ENCODE measurements at places on chromosomes 16 and 17.
A peak's percentile ranks its signal among the peaks of the same experiment; 100 is the strongest.

DNA sequence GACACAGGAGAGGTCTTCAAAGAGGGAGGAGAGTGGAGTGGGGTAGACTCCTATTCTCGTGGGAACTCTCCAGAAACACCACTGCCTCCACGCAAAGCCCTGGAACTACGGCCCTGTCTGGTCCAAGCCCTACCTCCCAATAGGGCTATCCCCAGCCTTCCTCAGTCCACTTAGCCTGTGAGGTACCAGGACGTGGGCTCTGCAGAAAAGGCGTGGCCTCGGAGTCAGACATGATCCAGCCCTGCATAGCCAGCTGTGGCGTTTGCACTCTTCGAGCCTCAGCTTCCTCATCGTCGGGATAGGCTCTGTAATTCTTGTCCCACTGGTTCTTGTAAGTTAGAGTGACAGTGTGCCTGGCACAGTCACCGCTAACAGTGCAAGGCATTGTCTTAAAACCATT lies 13.8 kb downstream of the ENDOV start:
- no peak for DNase-seq

- no peak for DNase-seq
Measured at GRCh38 chr16:48430890-48431289, 45.7 kb upstream of the SIAH1 start.

- DNase-seq = no peak
Measured at GRCh38 chr16:19685176-19685575, 32.9 kb downstream of the KNOP1 start.

- no peak for DNase-seq
Measured at GRCh38 chr17:60102632-60103096, 23.9 kb upstream of the HEATR6 start.

DNA sequence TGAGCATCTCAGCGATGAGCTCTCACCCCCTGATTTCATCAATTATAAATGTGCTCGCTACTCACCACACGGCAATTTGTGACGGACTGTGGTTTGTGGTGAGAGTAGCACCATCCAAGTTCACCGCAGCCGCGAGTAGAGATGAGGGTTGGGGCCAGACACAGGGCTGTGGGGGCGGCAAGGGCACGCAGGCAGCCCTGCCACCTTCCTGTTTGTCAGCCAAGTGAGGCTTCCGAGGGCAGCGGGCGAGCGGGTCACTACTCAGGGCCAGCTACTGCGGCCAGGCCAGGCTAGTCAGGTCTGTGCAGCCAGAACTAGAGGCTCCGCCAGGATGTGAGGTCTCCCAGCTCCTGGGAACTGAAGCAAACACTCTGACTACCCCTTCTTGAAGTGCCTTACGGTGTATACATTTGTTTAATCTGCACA lies 39.6 kb upstream of the MEOX1 start:
- DNase-seq = no peak

GRCh38 chr17:31605761-31606160 lies 214.3 kb downstream of the RAB11FIP4 start:
- DNase-seq = no peak

GRCh38 chr17:50033316-50033715 lies 22.6 kb upstream of the ITGA3 start:
- DNase-seq = no peak

DNA sequence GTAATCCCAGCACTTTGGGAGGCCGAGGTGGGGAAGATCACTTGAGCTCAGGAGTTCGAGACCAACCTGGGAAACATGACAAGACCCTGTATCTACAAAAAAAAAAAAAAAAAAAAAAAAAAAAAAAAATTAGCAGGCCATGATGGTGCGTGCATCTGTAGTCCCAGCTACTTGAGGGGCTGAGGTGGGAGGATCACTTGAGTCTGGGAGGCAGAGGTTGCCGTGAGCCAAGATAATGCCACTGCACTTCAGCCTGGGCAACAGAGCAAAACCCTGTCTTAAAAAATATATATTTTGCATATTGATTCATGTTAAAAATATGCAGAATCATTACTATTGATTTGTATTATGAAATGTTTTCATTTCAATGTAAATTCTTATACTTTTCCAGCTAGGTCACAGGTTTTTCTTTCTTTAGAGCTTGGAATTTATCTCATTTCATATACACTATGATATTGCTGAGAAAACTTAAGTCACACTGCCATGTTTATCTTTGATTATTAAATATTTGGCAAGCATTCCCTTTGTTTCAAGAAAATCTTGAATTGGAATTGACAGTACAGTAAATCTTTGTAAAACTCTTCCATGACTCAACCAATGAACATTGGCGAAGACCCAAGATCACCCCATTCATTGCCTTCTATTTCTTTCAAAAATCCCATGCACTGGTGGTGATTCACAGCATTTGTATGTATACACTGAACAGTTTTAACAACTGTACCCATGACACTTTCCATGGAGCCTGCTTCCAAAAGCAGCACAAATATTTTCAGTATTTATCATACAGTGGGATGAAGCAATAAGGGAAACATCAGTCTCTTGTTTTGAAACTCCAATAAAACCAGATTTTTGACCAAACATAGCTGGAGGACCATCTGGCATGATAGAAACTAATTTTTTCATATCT lies 83.5 kb upstream of the TNRC6A start:
- no peak for DNase-seq

GRCh38 chr17:77838748-77839697 lies 119.5 kb upstream of the TNRC6C start:
- no peak for DNase-seq

- DNase-seq = no peak
Measured at GRCh38 chr17:72560303-72561247, 439.8 kb downstream of the SOX9 start.

- DNase-seq = no peak
Measured at GRCh38 chr16:9007177-9007794, 43.6 kb upstream of the USP7 start.

DNA sequence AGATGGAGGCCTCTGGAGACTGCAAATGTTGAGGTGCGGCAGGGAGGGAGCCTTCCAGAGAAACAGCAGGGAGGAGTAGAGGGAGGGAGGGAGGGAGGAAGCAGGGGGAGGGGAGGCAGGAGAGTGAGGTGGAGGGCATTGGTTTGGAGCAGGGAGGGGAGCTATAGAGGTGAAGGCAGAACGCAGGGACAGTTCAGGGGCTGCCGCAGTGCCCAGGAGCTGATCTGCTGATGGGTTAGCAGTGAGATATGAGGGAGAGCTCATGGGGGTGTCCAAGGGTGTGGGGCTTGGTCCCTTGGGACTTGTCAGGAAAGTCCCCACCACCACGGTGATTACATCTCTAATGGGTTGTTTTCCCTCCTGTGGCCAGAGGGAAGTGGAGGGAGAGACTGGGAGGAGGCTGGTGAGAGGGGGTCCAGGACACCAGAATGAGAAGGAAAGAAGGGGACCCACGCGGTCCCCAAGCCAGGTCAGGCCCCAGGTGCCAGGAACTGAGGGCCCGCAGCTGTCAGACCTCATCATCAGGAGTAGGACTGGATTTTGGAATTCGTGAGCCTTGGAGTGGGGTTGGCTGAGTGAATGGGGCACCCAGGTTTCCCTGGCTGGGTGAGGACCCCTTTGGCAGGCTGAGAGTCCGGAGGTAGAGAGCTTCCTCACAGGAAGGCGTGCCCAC lies 11.2 kb downstream of the CA4 start:
- no peak for DNase-seq

GRCh38 chr17:17603178-17603894 lies 11.8 kb upstream of the PEMT start:
- no peak for DNase-seq

GRCh38 chr17:4334776-4335584 lies 31.5 kb downstream of the UBE2G1 start:
- DNase-seq = no peak

DNA sequence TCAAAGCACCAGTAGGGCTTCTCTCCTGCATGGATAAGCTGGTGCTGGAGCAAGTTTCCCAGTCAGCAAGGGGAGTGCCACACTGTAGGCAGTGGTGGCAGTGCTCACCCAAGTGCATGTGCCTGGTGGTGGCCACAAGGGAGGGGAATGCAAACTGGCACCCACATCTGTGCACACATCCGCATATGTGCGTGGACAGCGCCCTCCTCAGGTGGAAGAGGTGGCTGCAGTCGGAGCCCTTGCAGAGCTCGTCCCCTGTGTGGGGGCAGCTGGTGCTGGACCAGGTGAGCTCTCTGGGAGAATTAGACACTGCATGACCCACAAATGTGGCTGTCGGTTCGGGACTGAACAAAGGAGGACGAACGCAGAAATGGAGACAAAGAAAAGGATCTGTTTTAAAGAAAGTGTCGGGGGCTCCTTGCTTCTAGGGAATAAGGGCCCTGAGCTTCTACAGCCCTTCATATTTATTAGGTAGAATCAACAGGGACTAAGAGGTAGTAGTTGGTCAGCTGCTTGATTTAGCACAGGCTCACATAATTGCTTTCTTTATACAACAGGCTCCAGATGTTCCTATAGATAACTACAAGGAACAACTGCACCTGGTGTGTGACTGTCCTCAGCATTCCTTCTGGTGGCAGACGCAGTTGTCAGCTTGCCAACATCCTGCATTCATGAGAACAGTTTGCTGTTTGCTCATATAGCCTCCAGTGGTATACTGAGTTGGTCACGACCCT lies 5.3 kb upstream of the ZNF689 start:
- DNase-seq = no peak

DNA sequence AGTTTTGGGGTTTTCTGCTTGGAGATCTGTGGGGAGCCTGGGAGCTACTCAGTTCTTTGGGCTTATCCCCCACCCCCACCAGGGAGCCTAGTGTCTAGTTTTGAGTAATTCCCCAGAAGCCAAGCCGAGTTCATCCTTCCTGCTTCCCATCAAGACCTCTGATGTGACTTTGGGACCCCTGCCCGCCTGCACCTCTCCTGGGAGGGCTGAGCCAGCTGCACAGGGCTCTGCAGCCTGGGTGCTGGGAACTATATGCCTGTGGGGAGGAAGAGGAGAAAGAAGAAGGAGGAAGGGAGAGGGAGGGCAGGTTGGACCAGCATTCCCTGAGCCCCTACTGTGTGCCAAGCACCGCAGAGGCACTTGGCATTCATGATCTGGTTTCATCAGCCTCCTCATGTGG lies 178.9 kb downstream of the TMEM132E start:
- DNase-seq = no peak

GRCh38 chr17:75753514-75754377 lies 11.2 kb downstream of the GALK1 start:
- peak; percentile 38 for DNase-seq

GRCh38 chr16:58123896-58124600 lies 5.1 kb downstream of the CFAP20 start:
- no peak for DNase-seq

DNA sequence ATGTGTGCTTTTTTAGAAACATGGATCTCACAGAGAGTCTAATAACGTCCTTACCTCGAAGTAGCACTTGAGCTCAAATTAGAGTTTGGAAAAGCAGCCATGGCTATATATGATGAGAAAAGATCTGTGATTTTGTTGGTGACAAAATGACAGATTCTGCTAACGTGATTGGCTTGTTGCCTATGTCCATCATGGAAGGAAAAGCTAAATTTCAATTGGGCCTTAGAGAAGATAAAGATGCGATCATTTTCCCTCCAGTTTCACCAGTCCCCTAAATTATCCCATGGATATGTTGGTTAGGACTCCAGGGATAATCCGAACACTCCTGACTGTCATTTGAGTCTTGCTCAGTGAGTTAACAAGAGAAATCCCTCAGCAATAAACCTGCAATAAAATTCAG lies 175.8 kb downstream of the C16orf95 start:
- no peak for DNase-seq

DNA sequence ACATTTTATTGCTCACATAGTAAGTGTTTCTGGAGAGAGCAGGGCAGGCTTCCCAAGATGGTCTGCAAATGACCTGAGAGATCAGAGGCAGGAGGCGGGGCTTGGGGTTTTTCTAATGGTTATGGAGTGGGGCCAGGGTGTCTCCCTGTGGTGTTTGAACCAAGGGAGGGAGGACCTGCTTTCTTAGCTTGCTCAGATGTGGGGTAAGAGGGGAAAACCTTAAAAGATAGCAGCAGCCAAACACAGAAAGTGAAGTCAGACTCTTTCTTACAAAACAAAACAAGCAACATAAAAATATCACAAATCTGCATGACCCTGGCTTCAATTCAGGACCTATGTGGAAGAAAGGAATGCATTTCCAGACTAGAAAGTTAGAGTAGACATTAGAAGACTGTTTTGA lies 22.9 kb upstream of the DNAJA2 start:
- DNase-seq = no peak

GRCh38 chr17:44375196-44376017 lies 11.8 kb upstream of the FAM171A2 start:
- DNase-seq = no peak

DNA sequence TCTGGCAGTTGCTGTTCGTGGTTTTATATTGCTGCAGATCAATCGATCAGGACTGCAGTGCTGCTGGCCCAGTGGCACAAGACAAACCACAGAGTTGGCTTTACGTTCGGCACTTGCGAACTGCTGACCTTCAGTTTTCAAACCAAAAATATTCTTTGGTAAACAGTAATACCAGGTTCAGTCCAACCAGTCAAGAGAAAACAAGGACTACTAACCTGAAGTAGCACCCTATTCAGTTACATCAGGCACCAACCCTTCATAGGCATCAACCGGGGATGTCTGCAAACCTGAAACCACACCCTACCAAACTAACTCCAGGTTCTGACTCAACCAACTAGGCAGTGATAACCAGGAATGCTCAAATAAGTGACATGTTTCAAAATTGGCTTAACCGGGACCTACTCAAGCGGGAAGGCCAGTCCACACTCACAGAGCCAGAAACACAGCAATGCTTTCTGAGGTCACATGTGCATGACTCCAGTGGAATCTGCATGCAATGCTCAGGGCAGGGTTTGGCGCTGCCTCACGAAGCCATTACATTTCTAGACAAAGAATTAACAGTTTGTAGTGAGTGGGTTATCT lies 91.1 kb downstream of the SMG6 start:
- no peak for DNase-seq

- no peak for DNase-seq
Measured at GRCh38 chr16:80599466-80599865, 58.7 kb downstream of the DYNLRB2 start.

- no peak for DNase-seq
Measured at GRCh38 chr16:1906846-1907165, 11.4 kb downstream of the HS3ST6 start.

GRCh38 chr16:86511317-86512161 lies 1.2 kb downstream of the FOXF1 start:
- no peak for DNase-seq

DNA sequence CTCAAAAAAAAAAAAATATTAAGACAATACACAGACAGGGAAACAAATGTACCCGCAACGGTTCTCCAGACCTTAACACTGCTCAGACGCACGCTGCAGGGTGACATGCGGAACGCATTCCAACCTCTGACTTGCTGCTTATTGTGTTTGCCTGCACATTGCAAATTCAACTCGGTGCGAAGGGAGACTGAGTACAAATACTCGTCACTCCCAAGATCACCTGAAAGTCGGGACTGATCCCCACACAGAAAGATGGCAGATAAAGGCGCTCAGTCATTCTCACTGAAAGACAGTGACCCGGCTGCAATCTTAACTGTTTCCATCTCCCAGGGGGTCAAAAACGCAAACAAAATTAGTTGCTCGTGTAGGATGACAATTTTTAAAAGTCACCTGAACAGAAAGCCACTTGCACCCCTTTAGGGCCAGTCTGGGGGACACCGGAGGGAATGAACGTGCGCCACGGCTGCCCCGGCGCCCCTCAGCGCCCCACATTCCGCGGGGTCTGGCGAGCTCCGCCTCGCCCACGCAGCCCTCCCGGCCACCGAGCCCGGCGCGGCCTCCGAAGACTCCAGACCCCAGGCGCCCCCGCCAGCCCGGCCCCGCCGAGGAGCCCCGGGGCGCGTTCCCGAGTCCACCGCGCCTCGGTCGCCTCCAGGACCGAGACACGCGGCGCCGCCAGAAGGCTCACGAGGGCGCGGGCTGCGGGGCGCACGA lies 589 bp downstream of the CLCN7 start:
- no peak for DNase-seq

Data from caudate nucleus (tissue), 63 donors.